ENCODE measurements at places on chromosomes 6 and 20.

GRCh38 chr6:90413867-90414266 lies 117.2 kb upstream of the BACH2 start:
- peak; percentile 87 for DNase-seq

GRCh38 chr6:41671376-41671775 lies 33.1 kb downstream of the MDFI start:
- no peak for DNase-seq

- no peak for DNase-seq
These were observed 78.3 kb downstream of the SRC start for GRCh38 chr20:37424062-37424851.

- no peak for DNase-seq
These were observed 27.4 kb upstream of the APCDD1L start for GRCh38 chr20:58542411-58543095.

GRCh38 chr6:45812922-45813321 lies 202.7 kb downstream of the CLIC5 start:
- no peak for DNase-seq

GRCh38 chr6:90790058-90790457 lies 203.2 kb upstream of the MAP3K7 start:
- DNase-seq = no peak

DNA sequence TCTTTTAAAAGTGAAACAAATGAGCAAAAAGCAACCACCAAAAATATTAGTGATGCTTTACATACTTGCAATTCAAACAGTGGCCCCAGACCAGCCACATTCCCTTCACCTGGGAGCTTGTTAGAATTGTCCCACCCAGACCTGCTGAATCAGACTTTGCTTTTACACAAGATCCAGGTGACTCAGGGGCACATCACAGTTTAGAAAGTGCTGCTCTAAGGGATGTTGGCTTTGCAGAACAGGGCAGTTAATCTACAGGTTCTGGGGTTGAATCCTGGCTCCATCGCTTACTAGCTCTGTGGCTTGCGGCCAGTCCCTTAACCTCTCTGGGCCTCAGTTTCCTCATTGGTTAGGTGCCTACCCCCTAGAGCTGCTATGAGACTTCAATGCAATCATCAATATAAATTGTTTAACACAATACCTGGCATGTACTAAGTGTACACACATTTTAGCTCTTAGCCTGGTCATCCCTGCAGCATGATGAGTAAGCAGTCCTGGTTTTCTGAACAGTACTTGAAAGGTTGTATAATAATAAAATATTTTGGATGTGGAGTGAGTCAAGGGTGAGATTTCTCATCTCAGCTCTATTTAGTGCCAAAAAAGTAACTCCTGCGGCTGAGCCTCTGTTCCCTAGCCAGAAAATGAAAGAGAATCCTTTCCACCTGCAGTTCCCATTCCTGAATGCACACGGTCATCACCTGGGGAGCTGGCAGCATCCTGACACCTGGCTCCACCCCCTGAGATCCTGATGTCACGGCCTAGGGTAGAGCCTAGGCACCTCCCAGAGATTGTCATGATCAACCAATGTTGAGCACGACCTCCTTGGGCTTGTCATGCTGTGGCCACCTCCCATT lies 162.7 kb downstream of the ANKRD60 start:
- no peak for DNase-seq

- no peak for DNase-seq
These were observed 19.9 kb downstream of the GLYATL3 start for GRCh38 chr6:49519660-49520059.

GRCh38 chr20:38326309-38326708 lies 20.0 kb upstream of the LBP start:
- DNase-seq = no peak

DNA sequence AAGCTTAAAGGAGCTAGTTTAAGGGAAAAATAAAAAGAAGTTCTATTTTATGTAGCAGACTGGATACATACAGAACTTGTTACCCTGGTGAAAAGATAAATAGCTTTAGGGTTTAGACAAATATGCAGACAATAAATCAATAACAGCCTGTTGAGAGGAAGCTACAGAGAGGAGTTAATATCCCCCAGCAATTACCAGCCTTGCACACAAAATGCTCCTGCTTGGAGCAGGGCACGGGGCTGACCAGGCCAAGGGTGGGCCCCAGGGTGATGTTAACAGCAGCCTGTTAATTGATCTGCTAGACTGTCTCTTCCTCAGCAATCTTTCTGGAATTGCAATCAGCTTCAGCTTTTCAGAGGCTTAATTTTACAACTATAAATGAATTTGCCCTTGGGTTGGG lies 125.1 kb upstream of the SOX4 start:
- DNase-seq = no peak

DNA sequence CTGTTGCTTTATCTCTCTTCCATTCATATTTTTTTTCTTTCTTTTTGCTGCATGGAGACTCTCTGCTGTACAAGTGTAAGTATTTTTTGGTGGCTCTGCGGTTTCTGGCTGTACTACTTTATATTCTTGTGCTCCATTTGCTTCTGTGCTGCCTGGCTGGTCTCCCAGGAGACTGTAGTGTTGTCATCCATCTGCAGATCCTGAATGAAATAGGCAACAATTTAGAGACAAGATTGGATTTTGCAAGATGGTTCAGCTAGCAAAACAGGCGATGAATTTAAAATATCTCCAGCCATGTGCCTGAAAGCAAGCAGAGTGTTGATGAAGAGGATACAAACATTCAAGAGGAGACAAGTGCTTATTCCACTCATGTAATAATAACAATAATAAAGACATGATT lies 75.1 kb upstream of the SCGN start:
- DNase-seq = no peak

DNA sequence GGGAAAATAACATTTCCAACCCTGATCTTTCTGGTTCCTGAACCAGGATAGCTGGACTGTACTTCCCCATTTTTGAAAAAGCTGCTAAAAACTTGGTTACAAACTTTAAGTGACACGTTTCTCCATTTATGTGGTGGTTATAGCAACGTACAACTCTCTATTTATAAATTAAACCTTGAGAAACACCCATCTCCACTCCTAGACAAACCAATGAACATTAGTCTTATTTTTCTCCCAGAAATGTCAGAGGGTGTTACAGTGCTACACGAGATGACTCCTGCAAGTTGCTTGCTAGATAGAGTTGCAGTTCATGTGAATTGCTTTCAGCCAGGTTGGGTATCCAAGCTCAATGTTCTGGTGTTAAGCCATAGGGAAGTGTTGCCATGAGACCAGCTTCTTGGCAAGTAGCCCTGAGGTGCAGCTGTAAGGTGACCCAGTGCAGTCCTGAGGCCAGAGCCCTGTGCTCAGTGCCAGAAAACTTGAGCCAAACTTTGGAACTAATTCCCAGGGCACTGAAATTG lies 51.3 kb upstream of the REV3L start:
- DNase-seq = no peak

GRCh38 chr6:116359835-116360234 lies 10.9 kb upstream of the DSE start:
- no peak for DNase-seq

GRCh38 chr20:11783102-11783850 lies 134.4 kb upstream of the BTBD3 start:
- no peak for DNase-seq

DNA sequence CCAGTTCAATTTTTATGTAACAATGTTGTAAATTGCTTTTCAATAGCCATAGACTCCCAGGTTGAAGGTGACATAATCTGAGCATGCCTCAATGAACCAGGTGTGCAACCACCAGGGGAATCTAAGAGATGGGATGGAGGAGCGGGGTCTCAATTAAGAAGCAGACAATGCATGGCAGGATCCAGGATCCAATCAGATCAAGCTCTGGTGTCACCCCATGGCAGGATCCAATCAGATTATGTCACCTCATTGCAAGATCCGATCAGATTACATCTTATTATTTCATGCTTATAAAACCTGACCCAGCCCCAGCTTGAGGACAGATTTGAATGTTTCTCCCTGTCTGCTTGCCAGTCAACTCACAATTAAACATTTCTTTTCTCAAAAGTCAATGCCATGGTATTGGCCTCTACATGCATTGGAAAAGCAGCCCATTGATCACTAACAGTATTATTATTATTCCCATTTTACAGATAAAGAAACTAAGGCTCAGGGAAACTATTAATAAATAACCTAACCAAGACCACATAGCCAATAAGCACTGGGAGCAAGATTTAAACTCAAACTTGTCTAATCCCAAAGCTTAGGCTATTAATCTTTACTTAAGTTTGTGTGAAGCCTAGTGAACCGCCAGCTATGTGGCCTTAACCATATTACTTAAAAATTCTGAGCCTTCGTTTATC lies 14.3 kb upstream of the SIRT5 start:
- DNase-seq = no peak
